H1 (cell line): ENCODE measurements at places on chromosomes 4 and X.

DNA sequence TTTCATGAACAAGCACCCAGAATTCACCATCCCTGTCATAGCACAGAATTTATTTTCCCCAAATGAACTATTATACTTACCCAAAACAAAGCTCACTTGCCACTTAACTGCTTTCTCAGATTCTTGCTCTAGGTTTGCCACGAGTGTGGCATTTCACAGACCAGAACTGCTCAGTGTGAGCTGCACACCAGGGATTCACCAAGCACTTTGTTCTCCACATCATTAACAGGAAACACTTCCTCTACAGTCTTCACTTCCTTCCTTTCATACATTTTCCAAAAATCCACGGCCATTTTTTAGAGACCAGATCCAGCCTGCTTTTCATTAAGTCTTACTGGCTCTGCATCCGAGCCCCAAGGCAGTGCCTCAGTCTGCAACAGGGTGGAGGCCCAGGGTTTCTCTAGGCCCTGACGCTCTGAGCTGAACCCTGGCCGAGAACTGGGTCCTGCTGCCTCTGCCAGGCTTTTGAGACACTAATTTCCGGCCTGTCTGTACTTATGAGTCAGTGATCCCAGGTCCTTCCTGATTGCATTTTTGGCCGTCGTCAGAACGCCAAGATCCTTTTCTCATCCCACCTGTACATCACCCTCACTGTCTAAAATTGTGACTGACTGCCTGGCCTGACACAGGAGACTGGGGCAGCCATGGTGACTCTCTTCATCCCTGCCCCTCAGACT lies 67.6 kb upstream of the MTNR1A start:
- no peak for DNase-seq

DNA sequence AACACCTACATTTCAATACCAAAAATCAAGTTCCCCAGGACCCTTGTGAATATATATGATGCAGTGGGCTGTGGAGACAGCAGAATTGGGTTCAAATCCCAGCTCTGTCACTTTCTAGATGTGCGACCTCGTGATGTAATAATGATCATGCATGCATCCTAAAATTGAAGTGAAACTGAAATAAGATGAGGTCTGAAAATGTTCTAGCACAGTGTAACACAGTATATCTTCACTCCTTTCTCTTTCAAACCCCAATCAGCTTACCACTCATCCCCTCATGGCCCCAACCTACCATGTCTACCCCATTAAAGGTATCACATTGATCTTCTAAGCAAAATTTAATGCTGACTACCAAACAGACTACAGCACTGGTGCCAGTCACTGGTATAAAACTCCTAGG lies 69.9 kb upstream of the BRS3 start:
- DNase-seq = no peak

GRCh38 chr4:1305261-1305711 lies 15.6 kb downstream of the MAEA start:
- no peak for DNase-seq

DNA sequence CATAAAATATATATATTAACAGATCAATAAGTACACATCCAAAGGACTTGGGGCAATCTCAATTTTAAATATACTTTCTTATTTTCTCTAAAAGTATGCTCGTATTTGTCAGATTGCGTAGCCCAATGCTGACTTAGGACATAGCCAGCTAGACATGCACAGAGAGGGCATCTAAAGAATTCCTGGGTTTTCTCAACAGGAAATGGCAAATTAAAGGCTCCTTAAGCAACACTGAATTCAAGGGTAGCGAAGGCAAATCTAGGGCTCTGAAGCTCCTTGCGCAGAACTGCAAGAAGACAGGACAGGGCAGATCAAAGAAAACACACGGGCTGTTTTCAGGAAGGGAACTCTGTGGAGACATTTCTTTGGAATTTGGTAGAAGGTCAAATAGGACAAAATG lies 94.6 kb upstream of the FTHL17 start:
- DNase-seq = no peak

DNA sequence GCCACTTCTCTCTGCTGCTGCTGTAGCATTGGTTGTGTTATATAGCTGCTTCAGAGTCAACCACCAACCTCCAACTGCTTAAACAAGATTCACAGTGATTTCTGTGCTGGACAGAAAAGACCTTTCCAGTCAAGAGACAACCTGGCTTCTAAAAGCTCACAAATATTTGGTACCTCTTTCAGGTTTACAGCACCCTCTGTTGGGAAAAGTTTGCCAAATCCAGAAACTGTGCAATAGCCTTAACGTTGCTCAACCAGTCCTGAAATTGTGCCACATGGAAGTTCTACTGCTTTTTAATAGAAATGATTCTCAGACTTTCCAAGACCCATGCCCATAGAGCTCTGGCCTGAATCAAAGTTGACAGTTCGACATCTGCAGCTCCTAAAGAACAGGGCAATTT lies 842.1 kb upstream of the HTR2C start:
- no peak for DNase-seq

- no peak for DNase-seq
These were observed 1778.2 kb upstream of the PCDH10 start for GRCh38 chr4:131370846-131371245.

DNA sequence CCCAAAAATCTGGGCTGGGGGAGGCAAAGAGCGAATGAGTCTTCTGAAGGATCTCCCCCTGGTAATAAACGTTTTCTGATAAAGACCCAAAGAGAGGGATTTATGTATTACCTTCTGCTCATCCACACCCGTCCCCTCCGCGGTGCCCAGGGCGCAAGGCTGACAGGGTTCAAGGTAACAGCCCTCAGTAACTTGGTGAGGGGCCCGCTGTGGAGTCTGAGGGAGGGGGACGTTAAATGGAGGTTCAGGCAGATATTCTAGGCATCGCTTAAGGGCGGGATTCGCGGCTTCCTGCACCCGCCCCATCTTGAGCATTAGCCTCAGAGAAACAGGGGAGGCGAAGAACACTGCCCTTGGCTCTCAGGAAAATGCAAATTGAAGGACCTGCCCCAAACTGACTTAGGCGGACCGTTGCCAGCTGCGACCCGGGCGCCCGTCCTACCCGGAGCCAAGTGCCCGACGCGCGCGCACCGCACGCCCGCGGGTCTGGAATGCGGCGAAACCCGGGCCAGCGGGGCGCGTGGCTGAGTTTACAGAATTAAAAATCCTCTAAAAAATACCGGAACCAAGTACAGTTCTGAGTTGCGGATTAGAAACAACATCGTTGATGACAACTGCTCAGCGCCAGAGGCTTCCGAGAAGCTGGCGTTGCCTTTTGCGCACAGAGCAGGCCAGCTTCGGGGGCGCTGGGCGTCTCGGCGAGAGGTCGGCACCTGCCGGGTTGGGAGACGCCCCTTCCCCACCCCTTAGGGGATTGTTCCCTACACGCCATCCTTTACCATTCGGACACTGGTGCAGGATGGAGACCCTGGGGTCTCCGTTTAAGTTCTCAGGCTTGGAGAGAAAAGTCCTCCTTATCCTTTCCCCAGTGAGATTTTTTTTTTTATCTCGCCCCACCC lies 2.8 kb downstream of the HELT start:
- DNase-seq = no peak

DNA sequence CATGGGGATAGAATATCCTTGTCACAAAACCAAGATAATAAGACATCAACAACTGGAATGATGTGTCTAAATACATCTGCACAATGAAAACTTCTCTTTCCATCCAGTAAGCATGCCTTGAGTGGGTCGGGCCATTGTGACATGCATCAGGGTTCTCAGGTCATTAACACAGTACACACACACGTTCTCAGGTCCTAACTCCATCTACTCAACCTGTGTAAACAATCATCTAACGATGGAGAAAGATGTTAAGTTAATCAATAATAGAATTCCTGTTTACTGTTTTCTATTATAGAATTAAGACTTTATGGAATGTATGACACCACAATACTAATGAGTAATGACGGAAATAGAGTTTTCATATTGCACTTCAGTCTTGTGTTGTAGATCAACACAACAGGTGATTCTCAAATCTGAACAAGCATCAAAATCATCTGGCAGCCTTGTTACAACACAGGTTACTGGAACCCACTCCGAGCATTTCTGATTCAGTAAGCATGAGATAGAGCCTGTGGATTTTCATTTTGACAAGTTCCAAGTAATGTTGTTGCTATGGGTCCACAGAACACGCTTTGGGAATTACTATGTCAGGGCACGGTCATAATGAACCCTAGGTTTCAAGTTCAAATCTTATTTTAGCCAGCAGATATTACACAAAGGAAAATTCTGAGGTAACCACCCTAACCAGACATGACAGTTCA lies 315.8 kb upstream of the TEX13C start:
- DNase-seq = no peak

DNA sequence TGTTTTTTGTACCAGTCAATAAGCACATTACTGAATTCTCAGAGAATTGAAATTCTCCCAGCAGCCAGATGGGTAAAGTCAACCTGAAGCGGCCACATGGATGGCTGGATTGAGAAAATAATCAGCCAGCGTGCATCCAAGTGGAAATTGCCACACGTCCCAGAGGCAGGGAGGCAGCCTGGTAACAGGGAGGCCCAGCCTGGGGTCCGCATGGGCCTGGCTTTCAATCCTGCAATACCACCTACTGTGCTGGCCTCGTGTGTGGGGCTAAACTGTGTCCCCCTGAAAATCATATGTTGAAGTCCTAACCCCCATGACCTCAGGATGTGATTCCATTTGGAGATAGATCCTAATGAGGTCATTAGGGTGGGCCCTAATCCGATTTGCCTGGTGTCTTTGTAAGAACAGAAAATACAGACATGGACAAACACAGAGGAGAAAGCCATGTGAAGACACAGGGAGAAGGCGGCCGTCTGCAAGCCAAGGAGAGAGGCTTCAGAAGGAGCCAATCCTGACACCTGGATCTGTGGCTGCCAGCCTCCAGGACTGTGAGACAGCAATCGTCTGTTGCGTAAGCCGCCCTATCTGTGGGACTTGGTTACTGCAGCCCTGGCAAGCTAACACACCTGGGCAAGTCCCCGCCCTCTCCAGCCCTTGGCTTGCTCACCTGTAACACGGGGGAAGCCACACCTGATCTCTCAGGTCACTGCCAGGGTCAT lies 90.3 kb downstream of the JAKMIP1 start:
- peak; percentile 62 for DNase-seq

DNA sequence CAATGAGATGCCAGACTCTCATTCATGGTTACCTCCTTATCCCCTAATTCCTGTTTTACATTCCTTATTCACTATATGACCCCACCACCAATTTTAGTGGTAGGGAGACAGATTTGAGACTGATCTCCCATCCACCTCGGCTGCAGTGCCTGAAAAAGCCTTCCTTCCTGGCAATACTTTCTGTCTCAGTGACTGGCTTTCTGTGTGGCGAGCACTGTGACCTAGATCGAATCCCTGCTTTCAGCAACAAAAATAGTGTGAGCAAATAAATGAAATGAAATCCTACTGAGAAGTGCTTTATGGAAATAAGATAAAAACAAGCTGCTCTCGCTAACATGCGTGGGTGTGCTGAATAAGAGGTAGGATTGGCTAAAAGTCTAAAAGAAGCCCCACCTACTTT lies 165.3 kb downstream of the GPM6A start:
- DNase-seq = no peak

DNA sequence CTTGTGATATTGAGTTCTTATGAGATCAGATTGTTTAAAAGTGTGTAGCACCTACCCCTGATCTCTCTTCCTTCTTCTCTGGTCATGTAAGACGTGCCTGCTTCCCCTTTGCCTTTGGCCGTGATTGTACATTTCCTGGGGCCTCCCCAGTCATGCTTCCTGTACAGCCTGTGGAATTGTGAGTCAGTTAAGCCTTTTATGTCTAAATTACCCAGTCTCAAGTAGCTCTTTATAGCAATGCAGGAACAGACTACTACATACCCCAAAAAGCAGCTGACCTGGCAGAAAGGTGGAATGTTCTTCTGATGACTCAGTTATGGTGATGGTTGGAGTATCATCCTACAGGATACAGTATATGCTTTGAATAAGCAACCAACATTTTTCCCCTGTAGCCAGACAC lies 11.4 kb upstream of the MCUB start:
- no peak for DNase-seq

DNA sequence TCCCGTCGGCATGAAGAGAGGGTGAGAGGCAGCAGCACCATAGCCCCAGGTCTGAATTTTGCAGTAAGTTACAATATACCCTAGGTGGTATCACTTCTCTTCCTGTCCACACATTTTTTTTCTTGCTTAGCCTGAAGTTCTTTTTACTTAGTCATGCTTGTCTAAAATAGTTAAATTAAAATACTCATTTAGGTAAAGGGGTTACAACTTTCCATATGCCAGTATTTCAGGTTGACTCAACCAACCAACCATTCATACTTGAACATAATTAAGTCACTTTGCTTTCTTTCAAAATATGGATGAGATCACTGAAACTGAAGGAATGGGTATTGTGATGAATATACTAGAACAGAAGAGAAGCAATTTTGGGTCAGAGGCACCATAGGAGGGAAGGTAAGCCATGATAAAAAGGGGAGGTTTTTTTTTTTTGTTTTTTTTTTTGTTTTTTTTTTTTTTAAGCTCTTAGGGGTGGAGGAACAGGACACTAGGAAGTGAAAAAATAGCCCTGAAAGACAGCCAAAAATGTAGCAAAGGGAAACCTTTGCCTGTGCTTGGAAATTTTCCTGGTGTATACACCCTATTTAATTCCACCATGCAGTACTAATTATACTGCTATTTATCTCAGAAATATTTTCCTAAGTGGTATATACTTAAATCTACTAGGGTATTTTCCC lies 41.8 kb downstream of the RPS6KA3 start:
- no peak for DNase-seq

DNA sequence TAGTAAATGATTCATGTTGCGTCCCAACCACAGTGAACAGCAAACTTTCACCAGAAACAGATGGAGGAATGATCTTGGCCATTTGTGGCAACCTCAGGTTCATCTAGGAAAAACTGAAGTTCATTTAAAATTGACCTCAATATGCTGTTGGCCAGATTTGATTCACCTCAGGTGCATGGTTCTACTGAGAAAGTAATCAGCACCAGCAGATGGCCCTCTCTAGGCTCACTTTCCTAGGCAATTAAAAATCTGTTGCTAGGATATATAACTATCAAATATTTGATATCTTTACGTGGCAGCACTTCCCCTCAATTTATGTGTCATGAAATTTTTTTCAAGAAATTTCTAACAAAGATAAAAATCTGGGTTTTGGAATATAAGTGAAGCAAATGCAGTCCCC lies 344.7 kb downstream of the GALNTL6 start:
- no peak for DNase-seq
